Brain (organoid and tissue), 16 donors: ENCODE measurements at places on chromosomes 5 and 9. TPM values are rescaled to one million over a fixed set of nuclear protein-coding genes. Genes with fewer than 3 reads are reported as not detected.

STK32A gene
- 25.9 TPM for polyA plus RNA-seq

AJM1 gene
- polyA plus RNA-seq: 10.5 TPM

CTSV gene
- 19.0 TPM for polyA plus RNA-seq

FAM120AOS gene
- 50.5 TPM for polyA plus RNA-seq

OBP2B gene
- polyA plus RNA-seq: not detected

C9 gene
- polyA plus RNA-seq: not detected

PCDHGB6 gene
- polyA plus RNA-seq: 3.8 TPM

- no peak for DNase-seq
These were observed 226.0 kb upstream of the ANKH start for GRCh38 chr5:15097552-15097951.

DNA sequence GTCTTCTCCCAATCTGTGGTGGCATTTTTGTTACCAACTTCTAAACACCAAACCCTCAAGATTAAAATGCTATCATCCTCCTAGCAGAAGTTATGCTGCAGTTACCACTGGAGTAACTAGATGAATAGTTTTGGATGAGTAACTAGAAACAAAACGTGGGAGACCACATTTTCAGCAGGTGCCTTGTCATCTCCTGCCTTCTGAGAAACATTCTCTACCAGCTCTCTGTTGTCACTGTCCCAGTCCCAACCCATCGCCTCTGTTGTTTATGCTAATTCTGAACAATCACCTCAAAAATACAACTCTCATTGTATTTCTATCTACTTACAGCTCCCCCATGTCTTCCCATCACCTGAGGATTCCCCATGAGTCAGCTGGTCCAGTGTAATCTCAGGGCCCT lies 652.5 kb upstream of the ADAMTS16 start:
- no peak for DNase-seq

GRCh38 chr9:92187989-92188714 lies 72.9 kb upstream of the SPTLC1 start:
- DNase-seq: no peak

- no peak for DNase-seq
These were observed 190.0 kb downstream of the GAS1 start for GRCh38 chr9:86757382-86757720.

- DNase-seq: no peak
These were observed 35.1 kb downstream of the TGFBI start for GRCh38 chr5:136063778-136064465.

DNA sequence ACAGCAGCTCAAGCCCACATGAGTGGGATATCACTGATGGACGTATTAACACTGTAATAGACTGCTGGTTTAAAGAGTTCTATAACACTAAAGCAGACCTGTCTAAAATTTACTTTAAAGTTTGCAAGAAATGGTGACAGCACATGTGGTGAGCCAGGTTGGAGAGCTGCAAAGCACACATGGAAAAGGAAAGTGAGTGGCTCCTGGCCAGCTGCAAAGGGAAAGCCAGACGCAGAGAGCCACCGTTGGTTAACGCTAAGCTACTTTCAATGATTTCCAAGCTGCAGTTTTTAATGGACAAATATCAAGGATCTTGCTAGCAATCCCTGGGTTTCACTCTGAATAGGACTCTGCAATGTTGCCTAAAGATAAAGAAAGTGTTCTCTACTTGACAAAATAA lies 89.9 kb downstream of the CTNND2 start:
- DNase-seq: peak; percentile 30

- peak; percentile 49 for DNase-seq
These were observed 3.9 kb downstream of the MEGF9 start for GRCh38 chr9:120710110-120710981.

GRCh38 chr5:14036947-14037346 lies 92.5 kb upstream of the DNAH5 start:
- no peak for DNase-seq

DNA sequence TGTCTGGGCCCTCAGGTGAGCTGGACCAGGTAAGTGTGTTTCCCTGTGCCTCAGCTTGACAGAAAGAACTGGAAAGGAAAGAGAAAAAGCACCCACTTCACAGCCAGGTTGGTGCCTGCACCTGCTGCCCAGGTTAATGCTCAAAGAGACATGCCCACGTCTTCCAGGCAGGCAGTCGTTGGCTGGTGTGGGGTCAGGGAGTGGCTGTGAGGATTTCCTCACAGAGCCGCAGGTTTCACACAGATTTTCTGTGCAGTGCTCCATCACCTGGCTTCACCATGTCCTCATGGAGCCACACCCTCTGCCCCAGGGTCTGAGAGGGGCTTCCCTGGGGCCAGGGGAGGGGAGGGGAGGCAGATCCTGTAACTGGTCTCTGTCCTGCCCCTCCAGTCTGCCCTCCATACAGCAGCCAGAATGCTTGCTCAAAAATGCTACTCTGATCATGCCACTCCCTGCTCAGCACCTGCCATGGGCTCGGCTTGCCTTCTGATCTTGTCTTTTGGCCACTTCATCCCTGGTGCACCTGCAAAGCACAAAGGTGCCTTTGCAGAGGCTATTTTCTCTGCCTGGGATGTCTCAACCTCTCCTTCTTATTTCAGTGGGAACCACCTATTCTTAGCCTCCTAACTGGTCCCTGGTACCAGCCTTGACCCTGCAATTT lies 82.5 kb upstream of the UBTD2 start:
- DNase-seq: no peak

DNA sequence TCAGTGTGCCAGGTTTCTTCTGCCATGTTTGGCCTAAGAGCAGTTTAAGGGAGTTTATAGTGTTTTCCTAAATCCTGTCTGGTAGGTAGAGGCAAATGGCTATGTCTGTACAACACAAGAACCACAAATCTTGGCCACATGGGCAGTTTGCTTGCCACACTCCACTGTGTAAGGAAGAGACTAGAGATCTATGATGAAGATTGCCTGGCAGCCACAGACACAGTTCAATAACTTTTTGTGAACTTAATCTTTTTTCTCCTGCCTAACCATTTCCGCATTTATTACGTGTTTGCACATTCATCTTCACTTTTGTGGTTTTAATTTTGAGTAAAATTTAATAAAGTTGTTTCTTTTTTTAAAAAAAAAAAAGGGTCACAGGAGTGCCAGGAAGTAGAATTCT lies 5.8 kb downstream of the MFAP3 start:
- no peak for DNase-seq

GRCh38 chr5:88761939-88762338 lies 121.0 kb downstream of the MEF2C start:
- DNase-seq: no peak

DNA sequence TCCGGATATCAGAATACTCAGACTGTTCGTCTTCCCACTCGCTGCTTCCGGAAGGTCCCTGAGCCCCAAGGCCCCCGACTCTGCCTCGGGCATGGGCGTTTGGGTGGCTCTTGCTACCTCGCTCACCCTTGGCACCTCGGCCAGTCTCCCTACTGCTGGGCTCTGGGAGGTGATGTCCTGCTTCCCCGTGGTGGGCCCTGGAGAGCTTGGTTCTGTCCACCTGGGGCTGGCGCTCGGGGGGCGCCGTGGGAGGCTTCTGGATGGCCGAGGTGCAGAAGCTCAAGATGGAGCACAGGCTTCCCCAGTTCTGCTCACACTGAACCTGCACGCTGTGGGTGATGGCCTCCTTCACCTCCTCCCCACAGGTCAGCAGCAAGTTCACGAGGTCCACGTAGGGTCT lies 10.4 kb downstream of the STC2 start:
- no peak for DNase-seq

GRCh38 chr9:113618836-113619490 lies 155.4 kb downstream of the RGS3 start:
- no peak for DNase-seq

- peak; percentile 56 for DNase-seq
These were observed 56.8 kb downstream of the FGF10 start for GRCh38 chr5:44332285-44332971.

GRCh38 chr5:10564838-10565784 lies 1.2 kb downstream of the ANKRD33B start:
- DNase-seq: no peak

DNA sequence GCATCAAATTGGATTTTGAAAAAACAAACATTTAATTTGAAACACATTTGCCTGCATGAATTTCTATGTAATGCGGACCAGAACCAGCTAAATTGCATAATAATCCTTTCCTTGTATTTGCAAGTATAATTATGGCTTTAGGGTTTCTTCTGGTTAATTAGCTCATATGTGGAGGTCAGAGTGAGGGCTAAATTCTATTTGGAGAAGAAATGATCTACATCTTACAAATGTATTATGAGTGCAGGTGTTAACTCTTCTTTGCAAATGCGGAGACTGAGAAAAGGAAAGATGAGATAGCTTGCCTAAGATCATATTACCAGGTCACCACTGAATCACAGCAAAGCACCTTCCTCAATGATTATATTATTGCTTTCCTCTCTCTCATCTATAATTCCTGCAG lies 194.7 kb downstream of the CDH9 start:
- peak; percentile 52 for DNase-seq

DNA sequence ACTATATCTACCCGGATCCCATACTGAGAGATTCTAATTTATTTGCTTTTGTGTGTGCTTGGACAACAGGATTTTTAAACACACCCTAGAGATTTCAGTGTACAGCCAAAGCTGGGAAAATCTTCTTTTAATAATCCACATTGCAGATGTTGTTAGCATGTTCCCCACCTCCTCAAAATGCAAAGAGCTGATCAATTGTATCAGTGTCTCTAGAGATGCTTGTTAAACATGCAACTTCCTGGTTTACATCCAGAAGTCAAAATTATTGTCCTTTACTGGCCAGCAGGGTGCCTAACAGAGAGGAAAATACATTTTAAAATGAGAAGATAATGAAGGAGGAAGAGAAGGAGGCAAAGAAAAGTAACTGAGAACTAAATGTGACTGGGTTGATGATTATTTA lies 793.3 kb downstream of the SEMA5A start:
- DNase-seq: no peak
